Muscle of leg (tissue), 16 donors: ENCODE measurements at places on chromosomes 6 and 20. TPM values are rescaled to one million over a fixed set of nuclear protein-coding genes. Genes with fewer than 3 reads are reported as not detected.

GRCh38 chr6:14110001-14110818, 7.4 kb upstream of the CD83 start:
- H3K36me3 ChIP-seq = no peaks in the 10 kb centered on the region
- H3K4me1 ChIP-seq = peaks cover 8% of the 10 kb centered on the region
- H3K27me3 ChIP-seq = peaks cover 4% of the 10 kb centered on the region
- H3K27ac ChIP-seq = no peak overlapping the region

DNA sequence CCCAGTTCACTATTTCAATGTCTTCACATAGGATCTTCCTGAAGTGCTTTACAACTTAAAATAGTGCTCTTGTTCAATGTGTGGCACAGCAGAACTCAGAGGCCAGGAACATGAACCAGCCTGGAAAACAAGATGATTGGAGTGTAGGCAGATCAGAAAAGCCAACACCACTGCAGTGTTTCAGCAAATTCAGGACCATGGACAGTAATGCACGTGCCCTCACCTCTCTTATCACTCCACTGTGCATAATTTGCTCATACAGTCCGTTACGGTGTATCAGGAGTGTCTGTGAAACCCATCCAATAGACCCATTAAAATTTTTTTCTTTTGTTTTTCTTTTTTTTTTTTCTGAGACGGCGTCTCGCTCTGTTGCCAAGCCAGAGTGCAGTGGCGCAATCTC, 27.6 kb upstream of the HACE1 start:
- no peak overlapping the region for H3K4me3 ChIP-seq
- peak; percentile 70 for DNase-seq
- no peaks in the 10 kb centered on the region for H3K27me3 ChIP-seq
- H3K27ac ChIP-seq = no peak overlapping the region
- H3K36me3 ChIP-seq = no peaks in the 10 kb centered on the region

GRCh38 chr6:29011276-29011734, 6.2 kb upstream of the ZNF311 start:
- peak overlapping the region; percentile 58 for H3K4me3 ChIP-seq
- no peaks in the 10 kb centered on the region for H3K36me3 ChIP-seq
- peak; percentile 92 for DNase-seq
- H3K27me3 ChIP-seq = peaks cover 28% of the 10 kb centered on the region
- peaks cover 2% of the 10 kb centered on the region for H3K4me1 ChIP-seq

DNA sequence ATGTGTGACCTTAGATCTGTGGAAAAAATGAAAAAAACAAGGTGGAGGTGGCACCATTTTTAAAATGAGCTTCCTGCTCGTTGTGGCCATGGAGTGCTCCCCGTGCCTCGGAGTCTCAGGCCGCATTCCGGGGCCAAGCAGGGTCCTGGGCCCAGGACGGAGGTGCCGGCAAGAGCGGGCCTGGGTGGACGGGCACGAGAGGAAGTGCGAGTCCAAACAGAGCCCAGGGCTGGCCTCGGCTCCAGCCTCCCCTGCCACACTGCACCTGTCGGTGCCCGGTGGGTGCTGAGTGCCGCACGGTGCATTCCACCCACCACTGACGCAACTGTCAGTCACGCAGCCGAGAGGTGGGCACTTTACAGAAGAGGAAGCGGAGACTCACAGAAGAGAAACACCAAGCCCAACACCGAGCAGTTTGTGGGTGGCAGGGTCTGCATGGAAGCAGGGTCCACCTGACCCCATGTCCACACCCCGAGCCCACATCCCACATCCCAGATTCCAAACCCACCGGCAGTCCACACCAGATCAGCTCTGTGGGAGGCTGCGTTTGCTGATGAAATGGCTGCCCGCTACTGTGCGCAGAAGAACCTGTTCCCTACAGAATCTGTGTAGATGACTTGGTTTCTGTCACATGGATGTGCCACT, 97.7 kb downstream of the PSMB1 start:
- peak overlapping the region; percentile 47 for H3K27ac ChIP-seq
- H3K4me3 ChIP-seq = no peak overlapping the region
- H3K36me3 ChIP-seq = no peaks in the 10 kb centered on the region
- no peak for DNase-seq

- H3K4me3 ChIP-seq = no peak overlapping the region
- H3K27ac ChIP-seq = no peak overlapping the region
- H3K4me1 ChIP-seq = no peaks in the 10 kb centered on the region
Measured at GRCh38 chr6:11780097-11780428, 1.5 kb upstream of the ADTRP start.

The FILIP1 gene
- total RNA-seq = 48.9 TPM
